ENCODE measurements at places on chromosomes 2 and 18.

GRCh38 chr2:45974762-45975408, 322.3 kb upstream of the EPAS1 start:
- DNase-seq: no peak

DNA sequence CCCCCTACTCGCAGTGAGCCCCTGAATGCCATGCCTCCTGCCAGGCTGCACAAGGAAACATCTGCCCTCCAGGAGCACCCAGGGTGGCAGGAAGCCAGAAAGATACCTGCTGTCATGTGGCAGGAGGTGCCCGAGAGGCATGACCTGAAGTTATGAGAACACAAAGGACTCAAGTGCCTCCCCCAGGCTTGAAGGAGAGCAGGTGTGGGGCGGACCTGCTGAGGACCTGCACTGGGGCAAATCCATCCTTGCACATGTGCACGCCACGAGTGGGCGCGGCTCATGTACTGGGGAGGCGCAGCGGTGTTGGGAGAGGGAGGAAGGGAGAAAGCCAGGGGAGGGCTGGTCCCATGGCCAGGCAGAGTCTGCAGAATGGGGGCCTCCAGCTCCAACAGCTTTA, 26.9 kb downstream of the SDC1 start:
- DNase-seq: no peak

DNA sequence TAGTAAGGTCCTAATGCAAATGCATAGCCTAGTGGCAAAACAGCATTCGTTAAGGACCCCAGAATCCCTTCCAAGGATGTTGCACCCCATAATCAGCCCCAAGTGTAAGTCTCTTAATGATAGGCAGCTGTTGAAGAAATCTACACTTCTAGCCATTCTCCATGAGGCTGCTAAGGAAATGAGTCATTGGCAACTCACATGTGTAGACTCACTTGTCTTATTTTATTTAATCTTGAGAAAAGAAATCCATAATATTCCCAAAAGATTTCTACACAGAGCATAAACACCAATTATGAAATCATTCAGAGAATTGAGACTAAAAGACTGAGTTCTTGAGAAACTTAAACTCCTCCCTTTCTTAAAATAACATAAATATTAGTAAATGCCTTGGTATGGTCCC, 52.4 kb downstream of the AKAIN1 start:
- DNase-seq: no peak

- no peak for DNase-seq
Observed at GRCh38 chr2:75390169-75390568, 170.6 kb downstream of the EVA1A start.

DNA sequence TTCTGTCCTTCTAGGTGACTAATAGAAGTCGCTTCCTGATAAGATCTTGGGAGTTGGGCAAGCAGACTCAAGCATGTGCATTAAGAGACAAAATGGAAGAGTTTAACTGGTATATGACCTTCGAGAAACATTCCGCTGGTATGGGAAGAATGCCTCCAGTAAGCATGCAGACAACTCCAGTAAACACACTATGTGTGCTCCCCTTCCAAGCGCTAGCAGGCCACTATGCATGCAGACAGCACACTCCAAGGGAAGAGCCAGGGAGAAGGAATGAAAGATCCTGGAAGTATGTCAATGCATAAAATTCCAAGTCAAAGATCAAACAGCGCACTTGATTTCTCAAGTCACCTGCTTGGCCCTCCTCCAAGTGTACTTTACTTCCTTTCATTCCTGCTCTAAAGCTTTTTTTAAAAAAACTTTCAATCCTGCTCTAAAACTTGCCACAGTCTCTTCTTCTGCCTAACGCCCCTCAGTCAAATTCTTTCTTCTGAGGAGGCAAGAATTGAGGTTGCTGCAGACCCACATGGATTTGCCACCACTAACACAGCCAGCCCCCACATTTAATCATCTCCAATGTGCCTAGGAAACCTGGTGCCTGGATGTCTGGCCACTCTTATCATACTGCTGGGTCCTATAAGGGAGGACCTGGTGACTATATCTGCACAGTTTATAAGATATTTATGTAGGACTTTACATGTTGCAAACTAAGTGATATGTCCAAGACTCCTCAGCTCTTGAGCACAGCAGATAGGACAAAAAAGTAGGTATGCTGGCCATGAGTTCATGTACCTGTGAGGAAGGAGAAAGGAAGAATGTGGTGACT, 239.8 kb downstream of the PDE11A start:
- DNase-seq: no peak

- DNase-seq: no peak
Observed at GRCh38 chr18:69399253-69399652, 1.4 kb upstream of the DOK6 start.

DNA sequence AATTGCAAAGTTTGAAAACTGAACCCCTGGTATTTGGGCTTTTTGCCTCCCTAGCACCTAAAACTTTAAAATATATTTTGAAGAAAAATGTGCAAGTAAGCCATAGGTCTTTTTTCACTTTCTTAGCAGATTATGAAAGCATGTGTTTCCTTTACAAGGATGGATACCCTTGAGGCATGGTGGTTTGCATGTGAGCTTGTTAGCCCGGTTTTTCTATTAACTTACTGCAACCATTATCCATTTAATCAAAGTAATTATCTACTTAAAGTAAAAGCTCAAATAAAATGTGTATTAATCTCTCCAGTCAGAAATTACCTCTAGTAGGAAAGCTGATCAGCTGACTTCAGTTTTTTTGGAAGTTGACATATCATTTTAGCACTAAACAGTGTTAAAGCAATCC, 140.6 kb downstream of the EML6 start:
- no peak for DNase-seq

DNA sequence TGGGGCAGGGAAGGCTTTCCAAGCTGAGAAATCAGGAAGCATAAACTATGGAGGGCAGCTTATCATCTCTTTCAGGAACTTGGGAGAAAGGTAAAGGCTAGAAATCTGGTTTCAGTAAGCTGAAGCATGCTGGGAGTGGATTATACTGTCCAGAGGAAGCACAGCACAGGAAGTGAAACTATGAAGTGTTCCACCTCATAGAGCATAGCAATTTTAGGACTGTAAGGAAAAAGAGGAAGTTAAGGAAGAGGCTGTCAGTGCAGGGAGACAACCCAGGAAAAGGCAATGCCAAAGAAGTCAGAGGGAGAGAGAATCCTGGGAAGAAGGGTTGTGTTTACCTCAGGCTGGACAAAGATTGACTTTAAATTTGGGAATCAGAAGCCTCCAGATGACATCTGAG, 51.9 kb downstream of the EFEMP1 start:
- DNase-seq: no peak

- DNase-seq: no peak
Observed at GRCh38 chr2:61690078-61690596, 152.0 kb upstream of the XPO1 start.

- no peak for DNase-seq
Observed at GRCh38 chr2:105496271-105496670, 97.4 kb upstream of the FHL2 start.

DNA sequence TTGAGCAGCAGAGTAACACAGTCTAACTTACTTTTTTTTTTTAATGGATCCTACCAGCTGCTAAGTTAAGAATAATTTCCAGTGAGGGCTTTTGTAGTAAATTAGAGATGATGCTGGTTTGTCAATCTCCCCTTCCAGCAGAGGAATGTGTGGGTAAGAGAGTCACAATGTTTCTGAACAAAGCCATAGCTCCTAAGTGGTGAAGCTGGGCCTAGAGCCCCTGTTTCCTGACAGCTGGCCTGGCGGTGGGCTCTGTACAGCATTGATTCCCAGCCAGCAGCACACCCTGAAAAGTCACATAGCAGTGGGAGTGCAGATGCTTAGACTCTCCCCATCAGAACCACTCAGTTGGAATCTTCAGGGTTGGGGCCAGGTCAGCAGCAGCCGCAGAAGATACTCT, 24.4 kb downstream of the CAPG start:
- DNase-seq: no peak

Data from NCI-H460 (cell line).